Right lung (tissue), 10 donors: ENCODE measurements at places on chromosomes 4 and X.

GRCh38 chrX:30278365-30278764 lies 30.8 kb downstream of the NR0B1 start:
- DNase-seq: no peak

DNA sequence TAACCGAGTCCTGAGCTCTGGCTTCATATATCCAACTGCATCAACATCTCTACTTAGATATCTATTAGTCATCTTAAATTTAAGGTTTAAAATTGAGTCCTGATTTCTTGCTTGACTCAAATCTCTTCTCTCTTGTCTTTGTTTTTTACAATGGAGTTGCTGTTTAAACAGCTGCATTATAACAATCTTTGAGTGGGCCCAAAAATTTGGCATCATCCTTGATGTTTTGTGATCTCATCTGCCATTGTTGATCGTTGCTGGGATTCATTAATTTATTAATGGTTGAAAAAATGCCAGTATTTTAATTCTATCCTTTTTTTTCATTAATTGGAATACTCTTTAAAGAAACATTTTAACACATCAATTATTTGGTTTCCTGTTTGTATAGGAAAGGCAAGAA lies 82.2 kb downstream of the STIM2 start:
- DNase-seq: peak; percentile 8

GRCh38 chrX:41481264-41482109 lies 34.3 kb downstream of the NYX start:
- DNase-seq: no peak

DNA sequence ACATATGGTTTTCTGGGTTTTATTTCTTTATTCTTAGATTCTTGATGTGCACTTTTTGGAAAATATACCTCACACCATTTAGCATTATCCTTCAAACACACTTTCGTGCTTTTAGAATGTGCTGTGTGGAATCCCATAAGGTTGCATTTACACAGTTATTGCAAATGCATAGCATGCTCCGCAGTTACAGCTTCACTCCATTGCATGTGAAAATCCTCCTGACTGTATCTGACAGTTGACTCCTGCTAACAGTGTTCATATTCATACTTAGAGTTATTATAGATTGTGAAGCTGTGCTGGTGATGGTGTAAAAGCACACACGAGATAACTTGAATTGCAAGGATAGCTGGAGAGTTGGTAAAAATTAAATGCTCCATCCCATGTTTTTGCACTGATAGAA lies 811.5 kb upstream of the TENM3 start:
- DNase-seq: no peak

DNA sequence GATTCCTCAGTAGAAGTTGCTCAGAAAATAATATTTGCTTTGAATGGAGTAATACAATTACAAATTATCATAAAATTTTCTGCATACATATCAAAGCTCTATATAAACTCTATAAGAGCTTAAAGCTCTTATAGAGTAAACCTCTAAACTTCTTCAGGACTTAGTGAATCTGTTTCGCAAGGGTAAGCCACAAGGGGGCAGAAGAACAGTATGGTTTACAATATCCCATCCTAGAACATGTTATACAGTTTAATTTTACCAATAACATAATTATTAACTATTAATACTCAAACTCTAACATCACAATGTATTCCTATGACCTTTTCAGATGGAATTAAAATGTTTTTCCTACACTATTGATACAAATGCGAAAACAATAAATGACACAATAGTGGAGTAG lies 33.8 kb upstream of the SPANXN1 start:
- peak; percentile 0 for DNase-seq

DNA sequence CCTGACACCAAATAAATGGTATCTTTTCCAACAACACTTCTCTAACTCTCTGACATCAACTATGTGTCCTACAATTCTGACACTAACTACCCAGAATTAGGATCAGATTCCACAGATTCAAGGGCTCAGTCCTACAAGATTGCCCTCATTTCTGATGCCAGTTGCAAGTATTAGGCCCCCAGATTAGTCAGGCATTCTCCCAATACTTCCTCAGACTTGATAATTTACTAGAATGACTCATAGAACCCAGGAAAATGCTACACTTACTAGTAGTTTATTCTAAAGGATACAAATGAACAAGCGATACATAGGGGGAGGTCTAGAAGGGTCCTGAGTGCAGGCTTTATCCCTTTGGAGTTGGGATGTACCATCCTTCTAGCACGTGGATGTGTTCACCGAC lies 8.5 kb downstream of the TIGD2 start:
- DNase-seq: no peak
